Activated naive CD8-positive, alpha-beta T cell treated with anti-CD3 and anti-CD28 coated beads for 36 hours (primary cell): ENCODE measurements at places on chromosomes 1 and 21. TPM values are rescaled to one million over a fixed set of nuclear protein-coding genes. Genes with fewer than 3 reads are reported as not detected.

DNA sequence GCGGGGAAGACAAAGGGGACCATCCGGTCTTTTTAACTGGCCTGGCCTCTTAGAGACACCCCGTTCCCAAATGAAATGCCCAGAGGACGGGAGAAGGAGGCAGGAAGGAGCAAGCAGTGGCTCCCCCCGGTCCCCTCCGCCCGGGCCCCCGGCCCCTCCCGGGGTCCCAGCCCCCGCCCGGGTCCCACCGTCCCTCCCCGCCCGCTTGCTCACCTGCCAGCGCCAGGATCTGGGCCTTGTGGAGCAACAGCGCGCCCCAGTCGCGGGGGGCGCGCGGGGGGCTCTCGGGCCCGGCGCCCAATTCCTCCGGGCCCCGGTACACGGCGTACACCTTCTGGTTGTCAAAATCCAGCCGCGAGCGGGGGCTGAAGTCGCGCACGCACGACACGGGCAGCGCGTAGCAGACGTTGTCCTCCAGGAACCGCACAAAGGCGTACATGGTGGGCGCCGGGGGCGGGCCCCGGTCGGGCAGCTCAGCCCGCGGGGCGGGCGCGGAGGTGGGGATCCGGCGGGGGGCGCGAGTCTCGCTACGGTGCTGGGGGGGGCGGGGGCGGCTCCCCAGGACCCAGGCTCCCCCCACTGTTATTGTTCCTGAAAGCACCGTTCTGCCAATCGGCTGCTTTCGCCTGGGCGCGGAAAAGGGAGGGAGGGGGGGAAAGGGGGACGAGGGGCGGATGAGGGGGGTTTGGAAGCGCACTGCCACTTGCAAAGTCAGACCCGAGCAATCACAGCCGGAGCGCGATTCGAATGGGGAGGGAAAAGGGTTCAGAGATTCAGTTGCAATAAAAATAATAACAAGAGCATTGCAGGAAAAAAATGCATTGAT lies at the start of gene BEND5:
TSS of gene BEND5 (minus strand) at position 499 of the 826 bp plus-strand sequence. CDS start at position 439, 60 bp downstream.
- H3K36me3 ChIP-seq = peaks cover 40% of the 10 kb centered on the region
- peak within 1 kb of the TSS; percentile 70 for H3K27ac ChIP-seq
- H3K27me3 ChIP-seq = no peaks in the 10 kb centered on the region
- peaks cover 43% of the 10 kb centered on the region for H3K4me1 ChIP-seq
- peak; percentile 75 for DNase-seq
- peak within 1 kb of the TSS; percentile 96 for H3K4me3 ChIP-seq

GRCh38 chr1:93980320-93981273 lies 71.4 kb upstream of the GCLM start:
- no peak overlapping the region for H3K4me3 ChIP-seq
- H3K36me3 ChIP-seq = no peaks in the 10 kb centered on the region
- no peaks in the 10 kb centered on the region for H3K4me1 ChIP-seq
- no peak overlapping the region for H3K27ac ChIP-seq
- peaks cover 4% of the 10 kb centered on the region for H3K27me3 ChIP-seq

DNA sequence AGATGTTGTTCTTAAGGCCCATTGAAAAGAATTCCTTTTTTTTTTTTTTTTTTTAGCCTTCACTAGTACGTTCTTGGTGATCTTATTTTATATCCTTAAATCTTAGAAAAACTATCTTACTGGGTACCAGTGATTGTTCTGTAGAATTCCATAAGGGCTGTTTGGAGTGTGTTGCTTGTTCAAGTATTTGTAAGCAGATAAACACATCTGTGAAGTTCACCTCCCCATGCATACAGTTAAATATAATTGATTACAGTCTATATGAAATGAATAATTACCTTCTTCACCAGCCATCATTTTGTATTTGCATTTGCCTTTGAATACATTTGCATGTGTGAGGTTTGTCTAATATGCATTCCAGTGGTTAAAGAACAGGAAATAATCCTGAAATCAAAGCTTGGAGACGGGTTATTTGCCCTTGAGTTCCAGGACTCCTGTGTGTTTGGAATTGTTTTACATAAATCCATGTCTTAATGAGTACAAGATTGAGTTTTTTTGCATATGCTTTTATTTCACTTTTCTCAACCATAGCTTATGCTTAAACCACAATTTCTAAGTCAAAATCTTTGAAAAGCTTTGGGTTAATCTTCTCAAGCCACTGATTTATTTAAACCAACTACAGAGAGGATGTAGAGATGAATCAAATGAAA lies 73.1 kb downstream of the VPS13D start:
- no peak overlapping the region for H3K4me3 ChIP-seq
- no peak overlapping the region for H3K27ac ChIP-seq
- DNase-seq = no peak
- peaks cover 24% of the 10 kb centered on the region for H3K4me1 ChIP-seq

DNA sequence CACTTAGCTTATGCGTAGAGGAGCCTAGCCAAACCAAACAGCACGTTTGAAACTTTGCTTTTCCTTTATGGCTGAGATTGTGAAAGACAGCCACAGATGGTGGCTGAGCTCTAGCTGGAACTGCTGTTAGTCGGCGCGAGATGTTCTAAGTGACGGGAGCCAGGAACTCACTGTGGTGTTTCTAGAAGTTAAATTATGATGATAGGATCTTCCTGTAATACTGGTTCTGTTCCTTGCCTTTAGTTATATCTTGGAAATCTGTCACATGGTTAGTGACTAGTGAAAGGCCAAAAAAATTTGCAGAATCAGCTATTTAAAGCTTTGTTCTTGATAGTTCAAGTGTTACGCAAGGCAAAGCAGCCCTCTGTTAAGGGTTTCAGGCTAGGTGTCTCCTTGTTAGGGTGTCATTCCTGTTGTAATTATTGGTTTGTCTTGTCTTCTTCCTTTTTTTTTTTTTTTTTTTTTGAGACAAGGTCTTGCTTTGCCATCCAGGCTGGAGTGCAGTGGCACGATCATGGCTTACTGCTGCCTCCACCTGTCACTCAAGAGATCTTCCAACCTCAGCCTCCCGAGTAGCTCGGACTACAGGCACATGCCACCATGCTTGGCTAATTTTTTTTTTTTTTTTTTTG lies 22.6 kb downstream of the AK4 start:
- peaks cover 4% of the 10 kb centered on the region for H3K27me3 ChIP-seq
- no peak for DNase-seq
- H3K4me1 ChIP-seq = peaks cover 10% of the 10 kb centered on the region
- H3K36me3 ChIP-seq = peaks cover 2% of the 10 kb centered on the region

GRCh38 chr1:159068886-159069285 lies 7.7 kb downstream of the AIM2 start:
- H3K27me3 ChIP-seq = peaks cover 6% of the 10 kb centered on the region
- H3K36me3 ChIP-seq = no peaks in the 10 kb centered on the region
- peaks cover 15% of the 10 kb centered on the region for H3K4me1 ChIP-seq
- H3K4me3 ChIP-seq = no peak overlapping the region

DNA sequence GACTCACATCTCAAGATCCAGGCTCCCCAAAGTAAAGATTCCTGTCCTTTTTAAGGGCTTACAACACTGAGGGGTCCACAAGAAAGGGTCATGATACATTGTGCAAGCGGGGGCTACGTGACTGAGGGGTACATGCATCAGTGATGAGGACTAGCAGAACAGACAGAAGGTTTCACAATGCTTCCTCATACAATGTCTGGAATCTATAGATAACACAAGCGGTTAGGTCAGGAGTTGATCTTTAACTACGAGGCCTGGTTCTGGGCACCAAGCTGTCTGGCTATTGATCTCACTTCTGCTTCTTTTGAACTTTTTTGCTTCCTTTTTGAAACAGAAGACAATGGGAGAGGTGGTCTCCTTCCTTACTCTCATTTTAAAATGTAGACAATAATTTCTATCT lies 718.6 kb downstream of the AMY1C start:
- no peaks in the 10 kb centered on the region for H3K27me3 ChIP-seq
- no peak for DNase-seq
- peaks cover 3% of the 10 kb centered on the region for H3K36me3 ChIP-seq
- H3K4me3 ChIP-seq = no peak overlapping the region
- peaks cover 3% of the 10 kb centered on the region for H3K4me1 ChIP-seq

- H3K36me3 ChIP-seq = no peaks in the 10 kb centered on the region
- DNase-seq = no peak
- H3K4me1 ChIP-seq = no peaks in the 10 kb centered on the region
- no peak overlapping the region for H3K27ac ChIP-seq
These were observed 143.8 kb downstream of the CASZ1 start for GRCh38 chr1:10652626-10653025.

DNA sequence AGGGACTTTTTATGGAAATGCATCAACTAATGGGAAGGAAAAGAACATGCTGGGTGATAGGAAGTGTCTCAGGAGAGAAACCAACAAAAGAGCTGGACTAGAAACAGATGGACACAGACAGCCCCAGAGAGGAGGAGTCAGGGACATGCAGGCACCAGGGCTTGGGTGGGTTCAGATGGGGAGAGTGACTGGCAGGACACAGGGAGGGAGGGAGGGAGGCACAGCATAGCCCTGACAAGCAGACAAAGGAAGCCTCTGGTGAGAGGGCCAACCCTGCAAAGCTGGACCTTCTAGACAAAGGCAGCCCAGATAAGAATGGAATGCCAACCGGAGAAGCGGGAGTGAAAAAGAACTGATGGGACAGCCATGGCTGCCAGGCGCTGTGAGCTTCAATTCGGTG lies 568.8 kb downstream of the AJAP1 start:
- no peak overlapping the region for H3K4me3 ChIP-seq
- no peaks in the 10 kb centered on the region for H3K4me1 ChIP-seq
- peaks cover 4% of the 10 kb centered on the region for H3K27me3 ChIP-seq
- H3K36me3 ChIP-seq = no peaks in the 10 kb centered on the region

DNA sequence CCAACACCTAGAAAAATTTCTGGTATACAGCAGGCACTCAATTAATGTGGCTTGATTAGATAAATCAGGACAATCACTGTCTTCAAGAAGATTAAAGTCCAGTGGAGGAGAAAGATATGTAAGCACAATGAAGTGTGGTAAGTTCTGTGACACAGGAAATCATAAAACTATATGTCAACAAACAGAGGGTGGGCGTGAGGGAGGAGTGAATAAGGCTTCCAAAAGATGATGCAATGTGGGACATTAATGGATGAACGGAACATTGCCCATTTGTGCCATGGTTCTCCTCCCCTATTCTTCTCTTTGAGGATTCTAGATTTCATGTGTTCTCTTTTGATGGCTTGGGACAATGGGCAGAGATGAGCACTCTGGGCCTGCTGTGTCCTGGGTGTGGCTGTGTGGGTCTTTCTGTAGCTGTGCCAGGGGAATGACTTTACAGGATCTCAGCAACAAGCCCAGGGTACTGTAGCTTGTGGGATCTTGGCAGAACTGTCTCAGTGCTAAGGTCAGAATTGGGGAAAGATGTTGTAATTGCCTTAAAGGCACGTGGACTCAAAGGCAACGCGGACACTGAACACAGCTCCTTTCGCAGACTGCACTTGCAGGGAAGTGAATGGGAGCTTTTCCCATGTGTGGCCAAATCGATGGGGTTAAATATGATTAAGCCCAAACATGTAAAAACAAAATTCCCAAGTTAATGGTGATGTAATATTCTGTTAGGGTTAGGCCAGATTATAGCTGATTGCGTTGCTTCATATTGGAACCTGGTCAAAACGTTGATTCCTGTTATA lies 366.9 kb downstream of the TGFB2 start:
- no peak for DNase-seq
- no peaks in the 10 kb centered on the region for H3K4me1 ChIP-seq
- no peaks in the 10 kb centered on the region for H3K36me3 ChIP-seq
- no peak overlapping the region for H3K27ac ChIP-seq
- no peaks in the 10 kb centered on the region for H3K27me3 ChIP-seq

- no peaks in the 10 kb centered on the region for H3K27me3 ChIP-seq
- DNase-seq = no peak
- no peak overlapping the region for H3K27ac ChIP-seq
- no peaks in the 10 kb centered on the region for H3K4me1 ChIP-seq
These were observed 744.5 kb upstream of the BRINP3 start for GRCh38 chr1:191222206-191222605.

DNA sequence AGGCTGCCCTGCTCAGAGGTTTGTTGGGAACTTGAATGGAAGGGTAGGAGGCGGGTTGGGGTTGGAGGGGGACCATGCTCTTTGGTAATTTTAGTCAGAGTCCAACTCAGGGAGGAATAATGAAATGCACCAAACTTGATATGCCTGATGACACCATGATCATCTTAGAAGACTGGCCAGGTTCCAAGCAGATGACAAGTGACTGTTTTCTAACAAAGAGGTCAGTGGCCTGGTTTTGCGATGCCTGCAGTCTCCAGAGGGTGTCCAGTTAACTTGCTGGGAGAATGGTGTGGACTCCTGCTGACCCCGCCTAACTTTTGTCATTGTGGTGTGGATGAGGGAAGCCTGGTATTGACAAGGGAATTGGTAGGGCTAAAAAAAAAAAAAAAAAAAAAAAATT lies 12.4 kb downstream of the VANGL1 start:
- no peak overlapping the region for H3K4me3 ChIP-seq
- DNase-seq = no peak
- H3K36me3 ChIP-seq = no peaks in the 10 kb centered on the region
- H3K27ac ChIP-seq = no peak overlapping the region
- peaks cover 5% of the 10 kb centered on the region for H3K27me3 ChIP-seq
- H3K4me1 ChIP-seq = peaks cover 19% of the 10 kb centered on the region

DNA sequence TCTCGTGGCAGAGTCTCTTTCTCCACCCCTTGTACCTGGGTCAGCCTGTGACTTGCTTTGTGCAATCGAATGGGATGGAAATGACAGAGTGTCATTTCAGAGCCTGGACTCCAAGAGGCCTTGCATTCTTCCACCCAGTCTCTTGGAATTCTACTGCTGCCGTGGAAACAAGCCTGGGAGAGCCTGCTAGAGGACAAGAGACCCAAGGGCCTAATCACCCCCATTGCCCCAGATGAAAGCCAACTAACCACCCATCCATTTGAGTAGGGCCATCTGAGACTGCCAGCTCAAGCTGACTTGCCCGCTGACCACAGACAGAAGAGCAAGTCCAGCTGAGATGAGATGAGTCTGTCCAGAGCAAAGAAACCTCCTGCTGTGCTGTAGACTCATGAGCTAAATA lies 201.6 kb downstream of the PTPRU start:
- H3K4me1 ChIP-seq = no peaks in the 10 kb centered on the region
- H3K4me3 ChIP-seq = no peak overlapping the region
- peaks cover 24% of the 10 kb centered on the region for H3K27me3 ChIP-seq

KCNJ15 gene
- 1.1 TPM for total RNA-seq

SELENBP1 gene
- total RNA-seq = not detected

SYCP1 gene
- total RNA-seq = not detected

AUNIP gene
- total RNA-seq = 12.1 TPM

GALNT2 gene
- 46.5 TPM for total RNA-seq

C8B gene
- total RNA-seq = not detected
